ENCODE measurements at places on chromosomes 3 and 15.

DNA sequence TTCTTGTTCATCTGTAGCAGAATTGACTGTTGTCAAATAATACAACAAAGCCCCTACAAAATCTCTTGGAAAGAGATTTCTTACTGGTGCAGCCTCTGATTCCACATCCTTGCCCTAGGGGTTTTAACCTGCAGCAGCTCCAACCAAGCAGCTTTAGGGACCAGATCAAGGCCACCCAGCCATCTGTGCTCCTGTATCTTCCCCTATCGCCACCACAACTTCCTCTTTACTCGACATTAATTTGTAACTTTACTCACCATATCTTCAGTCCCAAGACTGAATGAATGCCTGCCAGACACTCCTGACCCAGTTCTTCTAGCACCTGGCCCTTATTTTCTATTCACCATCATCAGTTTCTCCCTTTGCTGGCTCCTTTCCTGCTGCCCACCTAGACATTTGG lies 156.6 kb upstream of the IL12A start:
- no peak for DNase-seq

DNA sequence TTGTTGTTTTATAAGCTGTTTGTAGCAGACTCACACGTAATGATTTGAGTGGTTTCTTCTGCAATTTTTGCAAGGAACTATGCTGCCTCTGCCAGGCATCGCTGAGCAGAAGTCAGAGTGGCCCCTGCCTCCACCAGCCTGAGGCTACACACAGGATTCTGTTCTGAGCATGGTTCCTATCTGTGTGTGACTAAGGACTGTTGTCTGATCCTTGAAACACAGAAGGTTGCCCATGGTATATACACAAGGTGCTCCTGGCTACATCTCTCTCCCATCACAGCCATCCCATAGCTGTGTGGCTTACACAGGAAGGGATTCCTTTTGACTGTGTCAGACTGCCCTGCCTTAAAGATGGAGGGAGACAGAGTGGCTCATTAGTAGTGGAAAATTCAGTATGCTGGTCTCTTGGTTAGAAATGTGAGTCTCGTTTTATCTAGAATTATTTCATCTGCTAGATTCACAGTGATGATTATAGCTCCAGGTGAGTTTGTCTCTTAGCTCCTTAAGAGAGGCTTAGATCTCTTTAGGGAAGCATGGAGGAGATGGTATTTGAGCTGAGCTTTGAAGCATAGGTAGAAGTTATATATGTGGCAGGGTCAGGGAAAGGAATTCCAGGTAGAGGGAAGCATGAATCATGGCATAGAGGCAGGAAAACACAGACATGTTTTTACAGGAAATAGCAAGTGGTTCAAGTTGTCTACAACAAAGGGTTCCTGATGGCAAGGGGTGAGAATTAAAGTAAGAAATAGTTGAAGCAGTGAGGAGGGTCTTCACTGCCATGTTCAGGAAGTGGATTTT lies 37.5 kb downstream of the SNAPC5 start:
- no peak for DNase-seq

DNA sequence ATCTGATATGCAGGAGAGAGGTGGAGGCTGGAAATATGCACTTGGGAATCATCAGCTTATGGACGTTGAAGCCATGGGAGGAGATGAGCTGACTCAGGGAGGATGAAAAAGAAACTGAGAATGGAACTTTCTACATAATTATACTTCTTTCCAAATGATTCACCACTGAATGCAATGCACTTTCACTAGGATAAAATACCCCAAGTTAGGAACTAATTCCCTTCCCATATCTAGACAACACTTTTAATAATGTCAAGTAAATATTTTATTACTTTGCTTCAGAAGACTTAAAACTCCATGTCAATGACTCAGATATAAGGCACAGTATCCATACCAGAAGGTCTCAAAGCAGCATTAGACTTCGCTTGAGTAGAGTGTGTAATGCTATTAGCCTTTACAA lies 24.2 kb downstream of the NPTN start:
- DNase-seq: no peak

- peak; percentile 9 for DNase-seq
Measured at GRCh38 chr3:170180079-170180907, 1.2 kb downstream of the PHC3 start.

DNA sequence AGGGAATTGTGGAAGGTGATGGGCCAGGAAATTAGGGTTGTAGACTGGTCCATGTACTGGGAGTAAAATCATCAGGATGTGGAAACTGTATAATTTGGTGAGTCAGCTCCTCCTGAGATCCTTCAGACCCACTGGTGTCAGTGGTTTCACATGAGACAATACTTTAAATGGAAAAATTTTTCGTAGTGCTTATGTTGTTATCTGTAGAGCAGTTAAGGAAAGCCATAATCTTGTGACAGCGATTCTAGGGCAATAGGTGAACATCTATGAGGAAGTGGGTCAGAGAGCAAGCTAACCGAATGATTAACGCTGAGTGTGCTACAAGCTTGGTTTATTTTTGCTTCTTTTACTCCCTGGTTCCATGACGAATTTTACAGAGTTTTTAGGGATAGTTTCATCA lies 200.6 kb downstream of the CADM2 start:
- DNase-seq: no peak

DNA sequence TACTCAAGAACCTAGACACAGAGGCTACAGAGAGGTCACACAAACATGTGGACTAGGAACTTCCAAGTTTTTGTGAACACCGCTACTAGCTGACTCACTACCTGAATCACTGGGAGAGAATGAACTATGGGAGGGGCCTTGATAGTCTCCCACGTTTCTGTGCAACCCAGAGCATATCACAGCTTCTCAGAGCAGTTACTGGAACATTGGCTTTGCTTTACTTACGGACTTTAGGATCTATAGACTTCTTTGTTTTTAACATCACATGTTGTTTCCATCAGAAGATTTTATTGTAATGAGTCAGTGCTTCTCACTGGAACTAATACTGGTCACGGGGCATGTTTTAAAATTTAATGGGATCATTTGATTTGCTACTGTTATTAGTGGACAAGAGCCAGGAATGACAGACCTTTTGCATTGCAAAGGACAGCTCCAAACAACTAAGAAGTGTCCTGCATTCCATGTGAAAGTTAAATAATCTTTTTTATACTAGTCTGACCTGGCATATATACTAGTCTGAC lies 35.6 kb downstream of the RTP4 start:
- DNase-seq: no peak

GRCh38 chr3:46675843-46676567 lies 17.5 kb downstream of the ALS2CL start:
- no peak for DNase-seq

DNA sequence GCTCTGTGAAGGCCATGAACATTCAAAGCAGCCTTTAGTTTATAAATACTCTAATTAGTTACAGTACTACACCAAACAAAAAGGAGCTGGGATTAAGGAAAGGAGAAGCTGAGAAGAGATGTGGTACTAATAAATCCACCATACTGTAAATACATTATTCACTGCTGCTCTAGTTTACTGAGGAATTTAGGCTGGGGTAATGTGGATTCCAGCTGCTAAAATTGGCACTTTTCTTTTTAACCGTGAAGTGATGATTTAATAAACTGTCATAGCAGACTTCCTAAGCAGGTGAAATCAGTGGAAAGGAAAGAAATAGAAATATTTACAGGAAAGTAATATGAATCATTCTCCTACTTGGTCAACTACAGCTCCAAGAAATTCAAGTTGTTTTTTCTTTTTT lies 88.7 kb downstream of the TFG start:
- no peak for DNase-seq

DNA sequence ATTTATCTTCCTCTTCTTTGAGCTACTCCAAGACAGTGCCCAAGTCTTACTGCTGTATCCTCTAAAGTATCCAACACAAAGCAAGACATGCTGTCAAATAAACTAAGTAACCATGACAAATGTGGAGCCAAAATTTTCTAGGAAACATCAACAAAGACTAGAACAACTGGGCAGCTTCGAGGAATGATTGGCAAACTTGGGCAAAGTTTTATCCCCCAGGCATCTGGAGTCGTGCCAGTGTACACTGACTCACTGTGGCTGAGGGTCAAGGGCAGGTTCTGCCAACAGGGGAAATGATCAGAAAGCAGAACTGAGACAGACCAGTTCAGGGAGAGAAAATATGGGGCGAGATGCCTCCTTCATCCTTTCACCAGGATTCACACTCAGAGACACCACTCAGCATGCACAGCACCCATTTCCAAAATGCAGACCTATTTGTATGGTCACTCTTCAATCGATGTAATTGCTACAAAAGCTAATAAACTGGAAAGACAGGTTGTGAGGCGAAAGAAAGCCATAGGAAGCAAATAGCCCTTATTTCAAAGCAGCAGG lies 65.8 kb downstream of the MB21D2 start:
- no peak for DNase-seq

- no peak for DNase-seq
Measured at GRCh38 chr3:99871231-99872045, 53.8 kb downstream of the CMSS1 start.

DNA sequence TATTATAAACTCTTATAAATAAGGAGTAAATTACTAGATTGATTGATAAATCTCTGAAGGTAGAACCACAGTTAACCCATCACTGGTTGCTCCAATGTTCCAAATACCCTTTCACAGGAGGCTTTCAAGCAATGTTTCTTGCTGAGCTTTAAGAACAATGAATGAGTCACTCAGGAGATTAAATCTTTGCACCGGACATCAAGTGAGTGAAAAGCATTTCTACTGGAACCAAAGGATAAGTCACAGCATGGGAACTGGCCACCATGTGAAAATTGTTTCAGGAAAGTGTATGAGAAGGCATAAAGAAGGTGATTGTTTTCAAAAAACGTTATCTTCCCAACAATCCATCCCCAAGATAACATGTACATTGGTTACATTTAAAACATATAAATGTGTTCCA lies 90.6 kb downstream of the CNTN3 start:
- DNase-seq: no peak

GRCh38 chr15:39255760-39256159 lies 325.1 kb upstream of the THBS1 start:
- no peak for DNase-seq

- no peak for DNase-seq
Measured at GRCh38 chr3:113844622-113845222, 6.1 kb downstream of the GRAMD1C start.

GRCh38 chr3:145951441-145951840 lies 209.5 kb downstream of the PLOD2 start:
- no peak for DNase-seq

DNA sequence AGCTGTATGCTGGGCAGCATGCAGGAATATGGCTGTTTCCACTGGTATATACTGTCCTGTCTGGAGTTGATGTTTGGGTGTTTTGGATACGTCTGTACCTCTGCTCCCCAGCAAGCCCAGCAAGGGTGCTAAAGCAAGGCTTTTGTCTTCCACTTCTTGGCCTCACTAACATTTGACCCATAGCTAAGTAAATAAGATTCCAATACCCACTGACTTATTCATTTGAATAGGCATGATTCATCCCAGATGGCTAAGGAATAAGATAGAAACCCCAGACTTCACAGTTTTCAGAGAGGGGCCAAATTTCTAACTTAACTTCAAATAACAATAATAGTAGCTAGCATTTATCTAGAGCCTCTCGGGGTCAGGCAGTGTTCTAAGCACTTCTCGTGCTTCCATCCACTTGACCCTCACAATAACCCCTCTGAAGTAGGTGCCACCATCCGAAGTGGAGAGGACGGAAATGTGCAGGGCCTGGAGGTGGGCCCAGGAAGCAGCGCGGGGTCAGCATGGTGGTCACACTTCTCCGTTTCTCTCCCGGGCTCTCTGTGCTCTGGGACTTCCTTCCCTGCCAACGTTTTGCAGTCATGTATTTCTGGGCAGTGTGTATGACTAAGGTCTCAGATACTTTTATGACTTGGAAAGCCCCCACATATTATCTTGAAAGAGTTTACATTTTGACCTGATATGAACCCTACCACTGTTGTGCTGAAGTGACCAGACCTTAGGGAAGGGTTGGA lies 39.3 kb downstream of the LRRK1 start:
- no peak for DNase-seq

GRCh38 chr3:134077649-134078161 lies 48.0 kb upstream of the SLCO2A1 start:
- DNase-seq: no peak

- no peak for DNase-seq
Measured at GRCh38 chr15:91541286-91541685, 312.2 kb upstream of the SLCO3A1 start.

DNA sequence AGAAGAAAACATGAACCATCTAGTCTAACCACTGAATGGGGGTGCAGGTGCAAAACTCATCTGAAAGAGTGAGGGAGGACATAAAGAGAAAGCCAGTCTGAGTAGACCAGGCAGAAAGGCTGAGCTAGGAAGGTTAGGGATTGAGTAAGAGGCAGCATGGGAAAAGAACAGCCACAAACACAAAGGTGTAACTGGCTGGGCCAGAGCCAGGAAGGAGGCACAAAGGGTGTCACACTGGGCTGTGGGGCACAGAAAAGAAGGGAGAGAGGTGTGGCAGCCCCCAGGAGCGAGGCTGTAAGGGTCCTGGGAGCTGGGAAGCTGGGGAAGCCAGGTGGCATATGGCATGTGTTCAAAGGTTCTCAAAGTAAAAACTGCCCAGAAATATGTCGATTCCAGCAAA lies 18.7 kb downstream of the IGSF11 start:
- DNase-seq: no peak

DNA sequence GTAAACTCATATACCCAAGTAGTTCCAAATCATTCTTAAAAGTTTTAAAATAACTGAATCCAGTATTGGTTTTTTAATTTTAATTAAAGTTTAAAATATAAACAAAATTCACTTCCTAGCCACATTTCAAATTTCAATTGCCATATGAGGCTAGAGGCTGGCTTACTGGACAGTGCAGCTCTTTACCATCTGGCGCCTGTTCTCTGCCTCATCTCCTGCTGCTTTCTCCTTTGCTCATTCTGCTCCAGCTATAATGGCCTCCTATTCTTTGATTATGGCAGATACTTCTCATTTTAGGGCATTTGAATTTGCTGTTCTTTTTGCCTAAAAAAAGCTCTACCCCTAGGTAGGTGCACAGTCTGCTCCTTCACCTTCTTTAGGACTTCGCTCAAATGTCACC lies 19.1 kb downstream of the ARMC8 start:
- DNase-seq: no peak

DNA sequence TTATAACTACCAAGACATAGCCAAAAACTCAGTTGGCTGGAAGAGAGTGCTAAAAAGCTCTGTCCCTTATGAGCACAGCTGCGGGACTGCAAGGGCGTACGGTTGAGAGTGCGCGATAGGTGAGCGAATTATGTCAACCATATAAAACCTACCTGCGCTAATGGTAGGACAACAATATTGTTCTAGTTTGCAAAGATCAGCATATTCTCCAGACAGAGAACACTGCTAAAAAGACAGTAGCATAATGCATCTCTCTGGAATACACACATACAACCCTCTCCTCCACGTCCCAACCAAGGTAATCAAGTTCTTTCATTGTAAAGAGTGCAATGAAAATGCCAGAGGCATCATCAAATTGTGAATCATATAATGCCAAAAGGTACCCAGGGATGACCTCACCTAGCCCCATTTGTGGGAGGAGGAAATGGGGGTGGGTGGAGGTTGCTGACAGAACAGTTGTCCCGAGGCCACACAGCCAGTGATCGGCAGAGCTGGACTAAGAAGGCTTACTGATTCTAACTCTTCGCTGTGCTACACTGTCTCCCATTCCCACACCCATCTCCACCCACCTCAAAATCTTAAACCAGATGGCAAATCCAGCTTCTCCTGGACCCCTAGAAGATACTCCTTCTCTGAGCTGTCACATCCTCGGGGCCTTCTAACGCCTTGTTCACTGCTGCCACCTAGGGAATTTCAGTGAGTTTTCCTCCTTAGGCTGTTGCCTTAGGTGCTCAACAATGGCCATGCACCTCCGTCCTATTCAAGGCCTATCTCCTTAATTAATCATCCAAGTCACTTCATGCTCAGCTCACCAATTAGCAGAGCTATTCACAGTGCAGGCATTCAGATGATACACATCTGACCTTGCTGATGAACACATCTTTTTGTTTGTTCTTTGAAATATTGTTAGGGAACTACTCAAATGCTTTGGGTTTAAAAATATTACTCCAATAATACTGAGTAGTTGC lies 60.7 kb downstream of the RPL22L1 start:
- no peak for DNase-seq

Measured in activated naive CD4-positive, alpha-beta T cell treated with Interleukin-2 at 50 U/mL for 16 hours (primary cell).